ENCODE measurements at places on chromosomes 16 and 17.

DNA sequence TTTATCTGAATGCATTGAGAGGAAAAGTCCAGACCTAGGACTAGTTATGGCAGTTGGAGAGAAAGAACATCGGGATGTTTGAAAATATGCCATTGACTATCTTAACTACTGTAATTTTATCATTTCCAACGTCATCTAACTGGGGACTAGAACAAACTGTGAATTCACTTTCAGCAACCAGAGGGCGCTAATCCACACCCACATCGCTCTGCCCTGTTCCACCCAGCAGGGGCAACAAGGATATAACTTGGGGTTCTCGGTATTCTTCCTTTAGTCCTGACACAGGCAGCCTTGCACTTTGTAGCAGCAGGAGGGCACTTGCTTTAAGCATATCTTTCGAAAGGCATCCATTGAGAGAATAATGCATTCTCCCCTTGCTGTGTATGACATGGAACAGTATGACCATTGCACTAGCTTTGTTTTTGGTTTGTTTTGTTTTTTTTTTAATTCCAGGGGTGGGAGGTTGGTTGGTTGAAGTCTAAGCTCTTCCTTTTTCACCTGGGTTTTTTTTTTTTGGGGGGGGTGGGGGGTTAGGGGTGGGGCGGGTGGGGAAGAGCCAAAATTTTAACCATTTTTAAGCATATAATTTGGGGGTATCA lies 31.5 kb downstream of the SIAH1 start:
- peak; percentile 83 for DNase-seq

- DNase-seq, result no peak
These were observed 84.8 kb downstream of the IRF8 start for GRCh38 chr16:85983606-85984230.

- peak; percentile 92 for DNase-seq
These were observed 11.2 kb downstream of the GALK1 start for GRCh38 chr17:75753514-75754377.

DNA sequence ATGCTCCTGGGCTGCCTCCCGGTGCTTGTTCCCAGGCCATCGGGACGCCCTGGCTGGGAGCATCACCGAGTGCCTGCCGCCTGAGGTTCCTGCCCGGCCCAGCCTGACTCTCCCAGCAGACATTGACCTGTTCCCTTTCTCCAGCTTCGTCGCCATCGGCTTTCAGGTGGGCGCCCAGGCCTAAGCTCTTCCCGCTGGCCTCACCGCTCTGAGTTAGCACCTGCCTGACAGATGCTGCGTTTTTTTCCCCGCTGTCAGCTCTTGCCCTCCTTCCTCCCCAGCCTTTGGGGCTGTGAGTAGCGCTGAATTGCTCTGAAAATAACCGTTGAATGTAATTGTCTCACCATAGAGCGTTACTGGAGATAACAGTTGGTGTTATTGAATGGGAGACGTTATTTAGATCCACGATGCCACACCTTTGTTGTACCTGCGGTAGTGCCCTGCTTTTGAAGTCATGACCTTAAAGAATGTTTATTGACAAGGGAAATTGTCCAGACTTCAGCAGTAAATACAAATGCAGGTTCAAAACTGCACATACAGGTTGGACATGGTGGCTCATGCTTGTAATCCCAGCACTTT lies 21.3 kb upstream of the SMIM5 start:
- DNase-seq, result no peak

DNA sequence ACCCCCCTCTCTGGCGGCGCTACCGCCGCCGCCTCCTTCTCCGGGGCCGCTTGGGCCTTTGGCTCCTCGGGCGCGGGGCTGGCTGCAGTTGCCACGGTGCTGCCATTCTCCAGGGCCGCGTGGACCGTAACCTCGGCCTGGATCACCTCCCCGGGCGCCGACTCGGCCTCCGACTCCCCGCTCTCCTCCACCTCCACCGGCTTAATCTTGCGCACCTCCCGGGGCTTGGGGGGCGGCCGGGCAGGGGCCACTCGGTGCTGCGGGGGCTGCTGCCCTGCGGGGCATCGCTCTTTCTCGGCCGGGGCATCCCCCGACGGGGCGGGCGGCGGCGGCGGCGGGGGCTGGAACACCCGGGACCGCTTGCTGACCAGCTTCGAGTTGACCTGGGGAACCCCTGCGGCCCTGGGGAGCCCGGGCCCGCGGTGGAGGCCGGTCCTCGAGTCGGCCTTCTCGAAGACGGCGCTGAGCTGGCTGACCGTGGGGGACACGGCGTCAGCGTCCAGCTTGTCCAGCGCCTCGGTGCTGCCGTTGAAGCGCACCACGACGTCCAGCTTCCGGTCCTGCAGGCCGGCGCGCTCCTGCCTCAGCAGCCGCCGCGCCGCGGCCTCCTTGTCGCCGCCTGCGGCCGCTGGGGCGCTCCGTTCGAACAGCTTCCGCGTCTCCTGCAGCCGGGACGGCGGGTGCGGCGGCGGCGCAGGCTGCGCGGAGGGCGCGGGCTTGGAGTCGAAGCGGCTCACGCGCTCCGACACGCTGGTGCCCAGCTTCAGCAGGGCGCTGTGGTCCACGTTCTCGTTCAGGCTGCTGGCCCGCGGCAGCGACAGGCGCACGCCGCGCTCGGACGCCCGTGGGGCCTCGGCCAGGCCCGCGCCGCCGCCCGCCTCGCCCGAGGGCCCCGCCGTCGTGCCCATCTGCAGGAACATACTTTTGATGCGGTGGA lies 792 bp downstream of the PPP1R9B start:
- peak; percentile 45 for DNase-seq

GRCh38 chr17:50185631-50186471 lies 15.6 kb downstream of the COL1A1 start:
- no peak for DNase-seq

DNA sequence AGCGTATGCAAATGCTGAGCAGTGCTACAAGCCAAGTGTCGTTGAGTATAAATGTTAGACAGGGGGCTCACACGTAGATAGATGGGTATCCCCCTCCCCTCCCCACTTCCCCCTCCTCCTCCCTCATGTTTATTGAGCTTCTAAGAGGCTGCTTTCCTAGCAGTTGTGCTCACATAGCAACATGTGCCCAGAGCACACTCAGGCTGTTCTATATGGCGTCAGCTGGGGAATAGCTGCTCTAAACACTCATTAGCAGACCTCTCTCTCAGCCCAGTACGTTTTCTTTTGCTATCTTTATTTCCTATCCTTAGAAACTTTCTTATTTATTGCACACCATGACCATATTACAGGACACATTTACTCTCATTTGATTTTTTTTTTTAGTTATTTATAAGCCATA lies 1.8 kb downstream of the KCNJ2 start:
- no peak for DNase-seq

DNA sequence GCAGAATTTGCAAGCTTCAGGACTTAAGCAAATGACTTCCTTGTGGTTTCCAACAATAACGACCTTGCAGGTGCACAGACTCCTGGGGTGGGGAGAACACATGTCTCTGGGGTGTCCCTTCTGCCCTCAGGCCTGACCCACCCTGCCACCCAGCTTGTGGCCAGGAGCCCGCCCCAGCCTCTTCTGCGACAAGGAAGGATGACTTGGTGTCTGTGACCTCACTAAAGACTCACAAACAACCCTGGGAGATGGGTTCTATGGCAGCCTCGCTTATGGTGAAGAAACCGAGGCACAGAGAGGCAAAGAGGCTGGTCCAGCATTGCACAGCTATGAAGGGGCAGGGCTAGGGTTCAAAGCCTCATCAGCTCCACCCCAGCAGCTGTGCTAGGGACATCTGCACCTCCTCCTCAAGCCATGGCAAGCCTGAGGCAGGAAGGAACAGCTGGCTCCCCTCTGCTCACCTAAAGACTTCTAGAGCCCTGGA lies 2.6 kb downstream of the ATP2A3 start:
- no peak for DNase-seq

DNA sequence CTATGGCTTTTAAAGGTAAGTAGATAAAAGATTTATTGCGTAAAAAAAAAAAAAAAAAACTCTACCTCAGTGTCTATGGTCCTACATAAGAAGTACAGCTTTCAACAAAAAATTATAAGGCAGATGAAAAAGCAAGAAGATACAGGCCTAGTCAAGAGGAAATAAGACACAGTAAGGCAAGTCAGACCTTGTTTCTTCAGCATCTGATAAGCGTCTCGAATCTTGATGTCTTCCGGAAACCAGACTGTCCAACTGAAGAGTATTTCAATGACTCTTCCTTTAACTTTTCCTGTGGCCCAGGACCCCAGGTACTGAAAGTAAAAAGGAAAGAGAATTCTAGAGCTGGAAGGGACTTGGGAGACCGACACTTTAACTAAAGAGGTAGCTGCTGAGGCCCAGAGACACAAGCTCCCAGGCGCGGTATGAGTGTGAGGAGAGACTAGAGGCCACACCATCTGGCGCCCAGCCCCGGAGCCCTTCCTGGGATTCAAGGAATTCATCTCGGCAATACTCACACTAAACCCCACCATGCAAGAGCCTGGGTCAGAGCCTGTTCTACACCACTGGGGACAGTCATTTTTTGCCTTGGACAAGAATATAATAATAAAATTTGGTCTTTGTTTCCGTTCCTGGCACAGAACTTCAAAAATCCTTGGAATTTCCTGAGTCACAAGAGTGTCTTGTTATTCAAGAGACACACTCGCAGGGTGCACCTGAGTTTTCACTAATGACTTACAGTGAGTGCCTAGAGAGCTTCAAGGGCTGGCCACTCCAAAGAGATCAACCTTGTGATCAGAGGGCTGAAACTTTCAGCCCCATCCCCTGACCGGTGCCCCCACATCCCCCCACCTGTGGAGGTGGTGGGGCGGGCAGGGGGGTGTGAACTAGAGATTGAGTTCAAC lies 18.6 kb downstream of the GGA2 start:
- DNase-seq, result no peak

GRCh38 chr16:11169641-11170040 lies 86.4 kb downstream of the SOCS1 start:
- no peak for DNase-seq

- DNase-seq, result no peak
These were observed 462.7 kb downstream of the WWOX start for GRCh38 chr16:78562111-78562510.

DNA sequence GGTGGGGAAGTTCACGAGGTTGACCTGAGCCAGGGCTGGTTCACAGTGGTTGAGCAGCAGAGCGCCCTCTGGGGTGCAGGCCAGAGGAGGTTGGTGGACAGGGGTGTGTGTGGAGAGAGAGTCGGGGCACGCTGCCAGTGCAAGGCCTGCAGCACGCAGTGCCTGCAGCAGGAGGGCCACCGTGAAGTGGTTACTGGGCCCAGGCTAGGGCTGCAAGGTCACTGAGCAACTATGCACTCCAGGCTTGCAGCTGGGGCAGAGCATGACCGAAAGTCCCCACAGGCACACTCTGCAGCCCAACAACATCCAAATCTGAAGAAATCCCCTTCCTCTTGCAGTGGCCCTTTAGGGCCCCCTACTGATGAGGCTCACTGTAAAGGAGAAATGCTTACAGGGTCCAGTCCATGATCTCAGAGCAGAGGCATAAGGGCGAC lies 89.1 kb upstream of the NOL11 start:
- DNase-seq, result no peak

DNA sequence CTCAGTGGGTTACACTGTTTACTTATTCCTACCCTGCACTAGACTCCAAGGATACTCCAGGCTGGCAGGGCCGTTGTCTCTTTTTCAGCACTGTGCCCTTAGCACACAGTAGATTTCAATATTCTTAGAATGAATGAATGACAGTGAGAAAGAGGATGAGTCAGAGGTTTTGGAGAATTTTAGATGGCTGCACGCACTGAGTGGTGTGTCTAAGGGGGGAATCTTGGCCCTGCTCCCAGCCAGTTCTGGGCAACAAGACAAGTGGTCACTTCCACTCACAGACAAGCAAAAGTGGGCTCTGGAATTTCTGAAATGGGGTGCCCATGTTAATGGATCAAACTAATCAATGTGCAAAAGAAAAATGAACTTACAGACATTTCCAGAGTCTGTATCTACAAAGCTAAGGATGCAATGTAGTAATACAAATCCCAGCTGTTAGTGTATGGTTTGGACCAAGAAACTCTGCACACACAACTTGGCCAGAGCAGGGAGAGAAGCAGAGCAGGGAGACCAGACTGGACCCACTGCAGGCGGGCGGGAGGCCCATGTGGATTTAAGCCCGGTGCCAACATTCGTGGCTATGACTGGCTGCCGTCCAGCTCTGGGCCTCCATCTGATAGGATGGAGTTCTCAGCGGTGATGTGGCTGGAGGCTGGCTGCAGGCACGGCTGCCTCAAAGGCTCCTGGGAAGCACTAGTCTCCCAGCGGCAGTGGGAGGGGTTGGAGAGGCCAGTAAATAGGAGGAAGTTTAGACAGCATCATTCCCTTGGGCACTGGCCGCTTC lies 95.6 kb upstream of the CDYL2 start:
- no peak for DNase-seq

DNA sequence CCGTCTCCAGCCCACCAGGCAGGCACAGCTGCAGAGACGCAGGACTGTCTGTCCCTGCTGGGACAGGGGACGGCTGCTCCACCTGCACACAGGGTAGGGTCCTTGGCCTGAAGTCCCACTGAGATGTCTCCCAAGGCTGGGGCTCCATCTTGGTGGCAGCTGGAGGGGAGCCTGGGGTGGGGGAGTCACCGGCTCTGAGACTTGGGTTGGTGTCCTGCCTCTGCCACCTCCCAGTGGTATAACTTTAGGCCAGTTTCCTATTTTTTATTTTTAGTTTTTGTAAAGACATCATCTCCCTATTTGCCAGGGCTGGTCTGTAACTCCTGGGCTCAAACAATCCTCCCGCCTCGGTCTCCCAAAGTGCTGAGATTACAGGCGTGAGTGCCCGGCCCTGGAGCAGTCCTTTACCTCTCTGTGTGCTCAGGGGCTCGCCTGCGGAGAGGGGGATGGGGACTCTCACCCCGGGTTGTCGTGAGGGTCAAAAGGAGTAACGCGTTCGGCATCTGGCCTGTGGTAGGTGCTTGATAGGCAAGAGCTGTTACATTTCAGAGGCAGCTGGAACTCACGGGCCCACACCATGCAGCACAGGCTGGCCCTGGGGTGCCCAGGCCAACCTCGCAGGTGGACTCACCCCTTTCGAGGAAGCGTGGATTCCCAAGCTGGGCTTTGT lies 46.6 kb upstream of the DOC2B start:
- DNase-seq, result no peak

- DNase-seq, result peak; percentile 40
These were observed 42.9 kb downstream of the LDHD start for GRCh38 chr16:75073545-75074303.

DNA sequence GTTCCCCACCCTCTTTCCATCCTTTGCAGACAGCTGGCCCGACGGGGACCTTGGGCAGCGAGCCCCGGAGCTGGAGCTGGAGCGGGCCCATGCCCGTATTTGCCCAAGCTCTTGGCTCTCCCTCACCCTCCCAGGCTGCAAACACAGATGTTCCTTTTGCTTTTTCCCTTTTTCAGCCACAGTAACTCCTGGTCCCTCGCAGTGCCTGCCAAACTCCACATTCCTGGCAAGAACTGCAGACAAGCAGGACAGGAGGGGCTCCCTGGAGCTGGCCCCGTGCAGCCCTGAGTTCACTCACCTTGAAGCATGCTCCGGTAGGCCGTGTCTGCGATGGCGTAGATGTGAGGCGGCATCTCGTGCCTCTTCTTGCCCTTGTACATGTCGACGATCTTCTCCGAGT lies 33.9 kb downstream of the MYH11 start:
- no peak for DNase-seq
